HCT116 (cell line): ENCODE measurements at places on chromosomes 2 and 18. TPM values are rescaled to one million over a fixed set of nuclear protein-coding genes. Genes with fewer than 3 reads are reported as not detected.
A peak's percentile ranks its signal among the peaks of the same experiment; 100 is the strongest.

LRRTM1 gene
- not detected for total RNA-seq

RGPD4 gene
- 0.07 TPM for total RNA-seq

FSIP2 gene
- not detected for total RNA-seq

LYPD1 gene
- not detected for total RNA-seq

KCNK3 gene
- 0.71 TPM for total RNA-seq

DPYSL5 gene
- total RNA-seq, result 8.4 TPM

RAMP1 gene
- 23.4 TPM for total RNA-seq

PHOSPHO2 gene
- total RNA-seq, result 2.8 TPM

DNA sequence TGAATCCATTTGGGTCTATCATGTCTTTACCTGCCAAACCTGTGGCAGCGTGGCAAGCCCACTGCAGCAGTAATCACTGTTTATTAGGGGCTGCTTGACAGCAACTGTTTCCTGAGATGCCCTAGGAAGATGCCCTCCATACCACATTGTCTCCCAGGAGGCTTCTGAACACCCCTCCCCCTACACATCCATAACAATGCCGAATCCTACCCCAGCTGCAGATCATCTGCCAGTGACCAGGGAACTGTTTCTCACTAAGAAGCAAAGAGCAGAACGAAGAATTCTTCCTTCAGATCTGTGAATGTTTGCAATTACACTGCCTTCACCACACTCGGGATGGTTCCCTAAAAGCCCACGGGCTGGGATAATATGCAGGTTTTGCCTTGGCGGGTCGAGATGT, 127.8 kb downstream of the VIT start:
- no peak for DNase-seq

GRCh38 chr2:165539985-165540384, 70.5 kb downstream of the CSRNP3 start:
- DNase-seq, result no peak

GRCh38 chr2:11967946-11968465, 221.6 kb downstream of the LPIN1 start:
- DNase-seq, result no peak

- DNase-seq, result no peak
Observed at GRCh38 chr2:40488927-40489677, 37.2 kb upstream of the SLC8A1 start.

- no peak for DNase-seq
Observed at GRCh38 chr2:78407960-78408794, 617.3 kb upstream of the REG3G start.

DNA sequence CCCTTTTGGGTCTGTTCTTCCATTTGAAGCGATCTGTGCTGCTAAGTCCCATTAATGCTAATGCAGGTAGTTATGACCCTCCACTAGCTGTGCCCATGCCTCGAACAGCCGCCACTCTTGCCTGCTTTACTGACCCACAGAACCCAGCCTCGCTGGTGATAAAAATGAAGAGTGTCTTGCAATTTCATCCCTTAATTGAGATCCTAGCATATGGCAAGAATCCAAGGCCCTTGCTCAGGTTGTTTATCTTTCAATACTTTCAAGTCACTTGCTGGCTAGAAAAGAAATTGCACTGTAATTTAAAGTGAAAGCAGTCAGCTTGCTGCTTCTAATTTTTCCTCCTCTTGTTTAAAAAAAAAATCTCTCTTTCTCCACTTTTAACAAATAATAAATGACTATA, 73.6 kb downstream of the ZNF521 start:
- no peak for DNase-seq

DNA sequence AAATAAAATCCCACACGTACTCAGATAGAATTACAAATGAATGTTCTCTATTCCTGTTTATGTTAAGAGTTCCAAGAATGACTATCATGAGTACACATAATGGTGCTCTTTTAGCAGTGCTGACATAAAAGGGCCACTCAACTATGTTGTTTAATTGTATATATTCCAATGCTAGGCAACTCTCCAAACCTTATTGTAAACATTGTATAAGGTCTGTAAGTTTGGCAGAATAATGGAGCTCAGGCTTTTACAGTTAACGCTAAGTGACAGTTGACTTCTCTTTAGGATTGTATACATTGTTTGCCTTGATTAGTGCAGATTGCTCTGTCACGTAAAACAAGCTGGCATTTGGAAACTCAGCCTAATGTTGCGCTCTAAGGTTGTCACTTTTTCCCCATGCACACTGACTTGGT, 20.8 kb downstream of the RBMS1 start:
- no peak for DNase-seq

DNA sequence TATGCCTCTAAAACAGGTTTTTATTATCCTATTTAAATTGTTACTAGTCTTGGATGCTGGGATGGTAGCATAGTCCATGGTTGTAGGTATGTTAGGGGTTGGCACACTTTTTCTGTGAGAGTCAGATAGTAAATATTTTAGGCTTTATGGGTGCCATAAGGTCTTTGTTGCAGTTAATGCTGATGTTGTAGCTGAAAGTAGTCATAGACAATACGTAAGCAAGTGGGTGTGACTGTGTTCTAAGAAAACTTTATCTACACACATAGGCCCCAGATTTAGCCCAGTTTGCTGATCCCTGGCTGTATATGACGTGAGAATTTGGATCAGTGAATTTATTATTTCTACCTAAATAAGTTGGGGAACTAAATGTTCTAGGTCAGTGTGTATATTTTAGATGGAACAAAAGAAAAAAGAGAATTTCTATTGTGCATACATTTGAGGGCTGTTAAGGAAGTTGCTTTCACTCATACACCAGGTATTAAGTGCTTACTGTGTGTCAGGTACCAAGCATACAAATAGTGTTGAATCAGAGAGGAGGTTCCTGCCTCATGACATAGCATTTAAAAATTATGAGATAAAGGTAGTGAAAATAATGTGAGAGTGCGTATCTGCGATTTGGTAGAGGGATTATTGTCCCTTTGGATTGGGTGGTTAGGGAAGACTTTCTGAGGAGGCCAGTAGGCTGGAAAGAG, 39.4 kb downstream of the AGFG1 start:
- no peak for DNase-seq

GRCh38 chr2:75564026-75564688, 3.4 kb upstream of the EVA1A start:
- no peak for DNase-seq

DNA sequence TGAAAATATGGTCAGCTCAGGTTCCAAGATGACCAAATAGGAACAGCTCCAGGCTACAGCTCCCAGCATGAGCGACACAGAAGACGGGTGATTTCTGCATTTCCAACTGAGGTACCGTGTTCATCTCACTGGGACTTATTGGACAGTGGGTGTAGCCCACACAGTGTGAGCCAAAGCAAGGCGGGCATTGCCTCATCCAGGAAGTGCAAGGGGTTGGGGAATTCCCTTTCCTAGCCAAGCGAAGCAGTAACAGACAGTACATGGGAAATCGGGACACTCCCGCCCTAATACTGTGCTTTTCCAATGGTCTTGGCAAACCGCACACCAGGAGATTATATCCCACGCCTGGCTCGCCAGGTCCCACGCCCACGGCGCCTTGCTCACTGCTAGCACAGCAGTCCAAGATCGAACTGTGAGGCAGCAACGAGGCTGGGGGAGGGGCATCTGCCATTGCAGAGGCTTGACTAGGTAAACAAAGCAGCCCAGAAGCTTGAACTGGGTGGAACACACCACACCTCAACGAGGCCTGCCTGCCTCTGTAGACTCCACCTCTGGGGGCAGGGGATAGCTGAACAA, 57.5 kb downstream of the WDPCP start:
- DNase-seq, result no peak

GRCh38 chr18:31683106-31683505, 1.3 kb downstream of the B4GALT6 start:
- no peak for DNase-seq

- DNase-seq, result no peak
Observed at GRCh38 chr2:20533993-20534622, 87.2 kb downstream of the RHOB start.

DNA sequence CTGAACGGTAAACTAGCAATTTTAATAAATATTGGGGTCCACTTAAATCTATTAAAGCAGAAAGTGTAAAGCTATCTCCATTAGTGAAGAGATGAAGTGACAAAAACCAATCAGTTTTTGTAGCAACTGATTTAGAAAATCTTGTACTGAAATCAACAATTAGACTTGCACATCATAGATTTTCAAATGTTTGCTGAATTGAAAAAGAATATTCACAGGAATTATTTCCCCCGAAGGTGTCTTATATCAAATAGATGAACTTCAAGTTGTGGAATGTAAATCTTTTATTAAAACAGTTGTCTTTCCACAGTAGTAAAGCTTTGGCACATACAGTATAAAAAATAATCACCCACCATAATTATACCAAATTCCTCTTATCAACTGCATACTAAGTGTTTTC, 48.7 kb downstream of the ATIC start:
- no peak for DNase-seq

GRCh38 chr2:212694398-212694797, 155.8 kb upstream of the ERBB4 start:
- DNase-seq, result no peak

- DNase-seq, result no peak
Observed at GRCh38 chr2:226467221-226467620, 332.4 kb downstream of the IRS1 start.

DNA sequence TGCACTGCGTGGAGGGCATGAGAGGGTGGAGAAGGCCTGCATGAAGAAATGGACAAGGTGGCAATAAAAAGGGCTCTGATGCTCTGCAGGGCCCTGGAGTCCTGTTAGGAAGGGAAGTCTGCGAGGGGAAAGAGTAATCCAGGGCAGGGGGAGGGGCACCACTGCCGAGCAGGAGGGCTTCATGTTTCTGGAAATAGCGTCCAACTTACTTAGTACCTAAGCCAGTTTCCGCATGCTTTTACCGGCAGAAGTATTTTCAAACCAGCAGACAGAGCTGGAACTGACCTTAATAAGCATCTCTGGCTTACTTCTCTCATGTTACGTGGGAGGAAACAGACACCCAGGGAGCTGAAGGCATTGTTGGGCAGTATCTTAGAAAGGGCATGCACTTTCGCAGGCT, 156.7 kb downstream of the GALNT14 start:
- DNase-seq, result no peak

DNA sequence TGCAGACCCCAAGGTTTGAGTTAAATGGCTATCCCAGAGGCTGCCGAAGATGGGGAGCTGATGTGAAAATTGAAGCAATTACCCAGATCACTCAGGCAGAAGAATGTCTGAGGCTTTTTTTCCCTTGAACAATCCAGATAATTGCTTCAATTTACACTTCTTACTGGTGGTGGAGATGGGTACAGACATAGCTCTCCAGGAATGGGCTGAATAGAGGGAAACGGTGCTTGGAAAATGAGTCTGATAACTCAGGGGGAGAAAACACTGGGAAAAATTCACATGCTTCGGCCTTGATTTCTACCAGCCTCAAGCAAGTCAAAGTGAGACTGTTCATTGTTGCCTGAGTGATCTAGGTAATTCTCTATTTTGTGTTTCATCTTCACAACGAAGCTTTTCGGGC, 9.5 kb upstream of the KIF5C start:
- DNase-seq, result no peak

DNA sequence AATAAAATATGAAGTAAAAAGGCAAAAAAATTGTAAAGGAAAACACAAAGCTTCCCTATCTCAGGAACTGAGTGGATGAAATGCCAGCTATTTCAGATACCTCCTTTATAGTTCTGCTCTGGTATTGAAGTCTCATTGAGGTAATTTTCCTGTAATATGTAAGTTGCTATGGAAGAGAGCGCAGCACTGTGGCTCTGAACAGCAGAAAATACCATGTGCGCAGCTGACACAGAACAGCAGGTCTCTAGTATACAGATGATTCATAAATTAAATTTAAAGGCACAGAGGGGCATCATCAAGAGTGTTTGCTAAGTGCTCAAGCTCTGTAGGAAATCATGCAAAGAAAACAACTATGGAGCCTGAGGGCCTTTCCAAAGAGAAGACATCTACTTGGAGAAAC, 315.3 kb upstream of the CDH7 start:
- no peak for DNase-seq

- DNase-seq, result no peak
Observed at GRCh38 chr2:107111623-107112022, 225.7 kb upstream of the ST6GAL2 start.

DNA sequence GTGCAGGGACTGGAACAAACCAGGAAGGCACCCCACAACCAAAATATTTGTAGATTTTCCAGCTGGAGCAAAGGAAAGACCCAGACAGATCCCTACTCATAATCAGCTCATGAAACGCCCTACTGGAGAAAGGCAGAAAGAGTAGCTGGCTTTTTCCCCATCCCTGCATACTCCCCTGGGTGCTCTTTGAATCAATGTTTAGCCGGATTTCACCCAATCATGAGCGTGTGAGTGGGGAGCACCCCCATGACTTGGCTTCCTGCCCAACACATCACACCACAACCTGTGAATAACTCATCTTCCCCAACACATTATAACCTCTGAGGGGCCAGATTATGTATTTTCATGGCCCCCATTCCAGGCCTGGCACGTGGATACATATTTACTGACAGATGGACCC, 35.1 kb upstream of the SLC14A1 start:
- no peak for DNase-seq

- no peak for DNase-seq
Observed at GRCh38 chr2:44983836-44984604, 25.2 kb downstream of the SIX2 start.

- no peak for DNase-seq
Observed at GRCh38 chr2:119716284-119716672, 37.3 kb downstream of the TMEM177 start.

GRCh38 chr2:39604866-39605265, 60.9 kb upstream of the TMEM178A start:
- no peak for DNase-seq

- DNase-seq, result peak; percentile 38
Observed at GRCh38 chr18:80247393-80247841, at the start of gene PARD6G. Gene PARD6G, minus strand, starts transcription at chr18:80247514. Its CDS starts 166 bp downstream, at chr18:80247348.

- DNase-seq, result no peak
Observed at GRCh38 chr18:49072524-49072934, 121.8 kb upstream of the SMAD7 start.

DNA sequence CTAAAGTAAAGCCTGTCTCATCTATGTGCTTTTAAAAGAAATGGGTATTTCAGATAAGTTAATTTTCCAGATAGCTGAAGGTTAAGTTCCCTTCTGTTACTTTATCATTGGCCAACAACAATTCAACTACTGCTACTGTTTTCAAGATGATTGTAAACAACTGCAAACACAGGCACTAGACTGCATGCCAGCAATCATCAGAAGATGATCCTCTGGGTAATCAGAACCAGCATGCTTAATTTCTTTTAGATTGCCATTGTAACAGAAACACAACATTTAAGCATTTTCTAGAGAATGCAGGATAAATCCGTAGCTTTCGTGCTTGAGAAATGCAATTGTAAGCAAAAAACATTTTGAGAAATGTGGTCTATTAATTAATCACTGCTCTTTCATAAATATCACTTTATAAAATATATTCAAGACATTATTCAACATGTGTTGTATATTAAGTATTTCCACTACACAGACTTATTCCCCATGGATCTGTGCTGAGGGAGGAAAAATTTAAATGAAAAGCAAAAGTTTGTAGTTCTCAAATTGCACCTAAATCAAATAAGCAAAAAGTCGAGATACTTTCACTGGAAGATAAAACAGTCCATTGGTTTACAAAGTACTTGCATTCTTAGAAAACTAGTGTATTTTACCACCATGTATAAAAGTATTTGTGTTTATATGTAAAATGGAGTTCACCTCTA, 133.7 kb downstream of the ATL2 start:
- no peak for DNase-seq

- no peak for DNase-seq
Observed at GRCh38 chr2:134327367-134327766, 73.5 kb downstream of the MGAT5 start.

- DNase-seq, result peak; percentile 26
Observed at GRCh38 chr18:57846258-57846657, 43.1 kb upstream of the ATP8B1 start.
